Stimulated activated CD4-positive, alpha-beta T cell treated with anti-CD3 and anti-CD28 coated beads, Interleukin-1b, Interleukin-23, amount 100 ng/mL, for 24 hours (primary cell): ENCODE measurements at places on chromosomes 4 and X.

- DNase-seq: no peak
Observed at GRCh38 chrX:50707955-50708699, 105.9 kb downstream of the SHROOM4 start.

DNA sequence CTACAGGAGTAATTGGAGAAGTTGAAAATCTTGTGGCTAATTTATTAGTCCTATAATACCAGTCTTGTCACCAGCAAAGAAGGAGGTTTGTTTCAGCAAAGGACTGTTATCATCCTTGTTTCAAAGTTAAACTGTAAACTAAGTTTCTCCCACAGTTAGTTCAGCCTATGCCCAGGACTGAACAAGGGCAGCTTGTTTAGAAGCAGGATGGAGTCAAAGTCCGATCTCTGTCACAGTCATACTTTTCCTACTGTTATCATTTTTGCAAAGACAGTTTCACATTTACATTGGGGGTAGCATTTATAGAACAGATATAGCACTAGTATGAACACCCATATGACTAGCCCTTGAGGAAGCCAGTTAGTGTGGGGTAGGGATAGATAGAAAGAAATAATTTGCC, 46.4 kb downstream of the AKAP4 start:
- no peak for DNase-seq

DNA sequence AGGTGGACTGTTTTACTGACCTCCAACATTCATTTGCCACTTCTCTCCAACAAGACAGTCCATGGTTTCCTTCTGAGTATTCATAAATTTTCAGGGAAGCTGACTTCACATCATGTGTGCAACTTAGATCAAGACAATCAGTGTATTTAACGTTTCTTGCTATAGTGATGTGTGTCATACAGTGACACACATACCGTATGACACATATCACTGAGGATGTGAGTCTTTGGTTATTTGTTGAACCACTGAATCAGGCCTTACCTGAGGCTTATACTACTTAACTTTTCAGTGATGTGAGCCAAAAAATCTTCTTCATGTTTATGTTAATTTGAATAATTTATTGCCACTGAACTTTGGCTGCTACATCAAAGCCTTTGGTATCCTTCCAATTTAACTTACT, 166.8 kb downstream of the BMPR1B start:
- DNase-seq: no peak

GRCh38 chr4:139083607-139083955, 68.0 kb downstream of the NOCT start:
- DNase-seq: peak; percentile 37

GRCh38 chrX:116281106-116281505, 110.6 kb downstream of the AGTR2 start:
- DNase-seq: no peak

DNA sequence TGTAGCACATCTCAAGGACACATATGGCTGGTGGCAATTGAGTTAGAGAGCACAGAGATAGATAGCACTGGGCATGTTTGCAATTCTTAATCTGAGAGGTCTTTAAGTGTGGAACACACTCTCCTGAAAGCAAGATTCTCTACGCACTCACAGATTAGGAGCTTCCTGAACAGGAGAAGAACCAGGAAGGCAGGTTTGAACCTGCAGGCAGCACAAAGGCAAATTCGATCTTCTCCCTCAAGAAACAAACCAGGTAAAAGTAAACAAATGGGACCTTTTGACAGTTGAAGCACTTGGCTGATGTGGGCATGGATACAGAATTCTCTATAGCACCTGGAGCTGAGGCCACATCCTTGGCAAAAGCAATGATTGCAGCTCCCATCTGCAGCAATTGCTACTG, 24.3 kb downstream of the HS3ST1 start:
- DNase-seq: no peak

GRCh38 chr4:119286377-119287002, 35.4 kb downstream of the FABP2 start:
- DNase-seq: peak; percentile 32

DNA sequence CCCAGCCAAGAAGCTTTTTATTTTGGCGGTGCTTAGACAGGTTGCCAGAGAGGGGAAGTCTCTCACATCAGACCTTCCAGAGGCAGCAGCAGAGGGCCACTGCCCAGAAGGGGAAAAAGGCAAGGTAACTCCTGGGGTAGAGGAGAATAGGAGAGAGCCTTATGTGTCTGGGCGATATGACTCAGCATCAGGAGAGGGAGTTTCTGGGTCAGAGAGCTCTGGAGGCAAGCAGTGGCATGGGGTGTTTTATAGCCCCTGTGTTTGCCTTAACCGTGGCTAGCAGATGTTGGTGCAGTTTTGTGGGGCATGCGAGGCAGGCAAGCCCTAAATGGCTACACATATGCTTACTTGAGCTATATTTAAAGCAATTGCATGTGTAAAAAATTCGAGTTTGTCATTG, 8.3 kb upstream of the ZXDB start:
- no peak for DNase-seq

DNA sequence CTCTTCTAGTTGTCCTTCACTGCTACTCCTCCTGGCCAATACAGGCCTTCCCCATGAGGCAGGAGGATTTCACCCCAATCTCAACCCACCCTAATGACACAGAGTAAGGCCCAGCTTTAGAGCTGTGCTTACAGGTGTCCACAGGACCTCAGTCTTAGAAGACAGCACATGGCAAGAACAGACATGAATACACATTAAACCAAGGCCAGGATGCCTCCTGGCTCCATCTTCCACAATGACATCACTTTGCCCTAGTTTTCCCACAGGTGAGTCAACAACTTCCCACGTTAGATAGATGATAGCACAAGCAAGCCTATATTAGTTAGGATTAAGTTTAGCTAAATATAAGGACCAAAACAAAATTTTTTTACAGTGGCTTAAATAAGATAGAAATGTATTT, 63.8 kb upstream of the NOCT start:
- DNase-seq: no peak

GRCh38 chr4:73869130-73870055, at the start of gene CXCL1:
Gene CXCL1 (plus strand): TSS chr4:73869393. CDS start chr4:73869471, 78 bp downstream.
- no peak for DNase-seq

GRCh38 chrX:118884552-118885138, 61.0 kb downstream of the ZCCHC12 start:
- DNase-seq: no peak

DNA sequence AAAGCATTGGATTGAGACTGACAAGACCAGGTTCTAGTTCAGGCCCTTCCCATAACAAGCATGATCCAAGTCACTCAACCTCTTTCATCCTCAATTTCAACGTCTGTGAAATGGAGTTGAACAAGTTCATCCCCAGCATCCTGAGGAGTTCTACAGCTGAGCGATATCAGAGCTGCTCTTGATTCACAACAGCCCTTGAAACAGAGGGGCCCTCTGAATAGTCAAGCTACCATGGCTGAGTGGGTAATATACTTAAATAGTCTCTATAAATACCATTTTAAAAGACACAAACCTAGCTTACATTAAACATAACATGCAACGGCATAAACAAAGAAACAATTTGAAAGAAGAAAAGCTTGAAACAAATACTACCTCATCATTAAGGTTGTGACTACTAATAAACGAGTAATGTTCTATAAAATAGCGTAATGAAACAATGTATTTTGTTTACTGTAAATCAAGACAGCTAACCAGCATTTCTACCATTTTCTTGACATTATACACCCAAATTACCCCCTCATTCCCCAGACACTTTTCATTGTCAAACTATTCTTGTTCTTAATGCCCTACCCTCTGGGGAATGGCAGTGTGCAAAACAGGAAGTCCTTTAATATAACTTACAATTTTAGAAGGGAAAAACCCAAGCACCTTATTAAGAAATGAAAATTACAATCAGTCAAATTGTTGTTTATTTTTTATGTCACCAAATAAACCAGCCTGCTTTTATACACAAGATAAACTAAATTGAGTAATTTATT, 202.3 kb downstream of the PARM1 start:
- no peak for DNase-seq

DNA sequence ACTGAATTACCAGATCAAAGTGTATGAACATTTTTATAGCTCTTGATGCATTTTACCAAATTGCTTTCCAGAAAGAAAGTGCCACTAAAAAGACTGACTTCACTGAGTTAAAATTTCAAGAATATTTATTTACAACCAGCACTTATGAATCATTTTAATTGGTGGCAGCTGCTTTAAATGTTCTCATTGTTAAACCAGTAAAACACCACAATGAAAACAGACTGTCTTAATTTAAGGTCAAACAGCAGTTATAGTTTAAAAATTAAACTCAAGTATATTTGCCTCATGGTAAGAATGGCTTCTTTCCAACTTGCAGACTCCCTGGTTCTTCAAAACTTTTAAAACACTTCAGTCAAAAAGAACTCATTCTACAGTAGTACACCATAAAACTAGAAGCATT, 36.9 kb downstream of the AMMECR1 start:
- no peak for DNase-seq

DNA sequence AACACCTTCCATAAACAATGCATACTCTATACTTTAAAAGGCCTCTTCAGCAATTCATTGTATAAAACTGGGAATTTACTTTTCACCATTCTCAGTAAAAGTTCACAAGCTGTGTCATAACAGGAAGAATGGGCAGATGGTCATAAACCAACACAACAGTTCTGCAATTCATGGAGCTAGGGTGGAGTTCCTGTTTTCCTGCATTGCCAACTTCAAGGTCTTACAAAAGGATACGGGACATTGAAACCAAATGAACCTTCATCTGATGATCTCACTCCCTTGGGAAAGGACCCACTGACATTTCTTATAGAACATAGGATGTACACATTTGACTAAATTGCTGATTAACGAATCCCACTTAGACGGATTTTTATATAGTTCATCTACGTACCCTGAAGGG, 4.1 kb downstream of the KDR start:
- no peak for DNase-seq

DNA sequence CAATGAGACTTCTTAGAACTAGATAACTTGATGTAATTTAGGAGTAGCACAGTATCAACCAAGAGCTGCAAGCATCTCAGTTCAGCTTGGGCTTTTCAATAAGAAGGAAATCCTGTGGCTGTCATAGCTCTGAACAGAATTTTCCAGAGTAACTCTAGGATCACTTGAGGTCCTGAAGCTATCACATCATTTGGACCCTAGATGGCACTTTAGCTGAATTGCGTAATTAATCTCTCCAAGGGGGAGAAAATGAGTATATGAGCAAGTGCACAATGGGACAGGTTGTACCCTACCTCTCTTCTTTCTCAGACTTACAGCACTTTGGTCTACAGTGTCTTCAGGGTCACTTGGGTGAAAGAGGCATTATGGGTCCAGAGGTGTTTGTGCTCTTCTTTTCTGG, 45.2 kb downstream of the SLC4A4 start:
- DNase-seq: no peak

GRCh38 chr4:145552181-145552822, 66.9 kb upstream of the MMAA start:
- DNase-seq: no peak

- no peak for DNase-seq
Observed at GRCh38 chr4:57064811-57065711, 45.1 kb downstream of the IGFBP7 start.

GRCh38 chr4:13523591-13524503, 20.5 kb downstream of the NKX3-2 start:
- no peak for DNase-seq

GRCh38 chr4:164115236-164115635, 620.7 kb downstream of the TMA16 start:
- DNase-seq: no peak

DNA sequence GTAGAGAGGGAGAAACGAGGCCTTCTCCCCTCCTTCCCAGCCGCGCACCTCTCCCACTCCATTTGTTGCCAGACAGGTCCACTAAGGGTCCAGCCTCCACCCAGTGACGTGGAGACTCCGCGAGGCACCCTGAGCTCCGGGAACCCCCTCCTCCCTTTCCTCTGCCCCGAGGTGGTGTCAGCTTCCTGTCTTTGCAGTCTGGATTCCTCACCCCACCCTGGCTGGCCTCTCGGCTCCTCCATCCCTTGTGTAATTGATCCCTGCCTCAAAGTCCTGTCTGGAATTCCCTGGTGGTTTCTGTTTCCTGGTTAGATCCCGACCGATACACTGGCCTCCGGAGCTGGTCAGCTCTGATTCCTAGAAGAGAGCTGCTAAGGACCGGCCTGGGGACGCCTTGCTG, 105.9 kb upstream of the SCOC start:
- DNase-seq: no peak

DNA sequence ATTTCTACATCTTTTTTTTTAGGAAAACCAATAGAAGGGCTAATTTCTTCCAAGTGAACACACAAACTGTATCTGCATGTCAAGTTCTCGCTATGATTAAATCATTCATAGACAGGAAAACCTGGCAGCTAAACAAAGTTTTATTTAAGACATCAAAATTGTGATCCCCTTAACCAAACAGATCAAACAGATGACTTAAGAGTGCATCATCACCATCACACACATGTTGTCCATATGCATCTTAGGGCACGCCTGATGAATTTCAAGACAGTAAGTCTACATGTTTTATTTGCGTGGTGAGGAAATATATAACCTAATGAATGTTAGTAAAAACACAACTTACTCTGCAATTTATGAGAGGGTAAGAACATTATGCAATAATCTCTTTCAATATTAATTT, 317.0 kb upstream of the ANXA10 start:
- DNase-seq: no peak

DNA sequence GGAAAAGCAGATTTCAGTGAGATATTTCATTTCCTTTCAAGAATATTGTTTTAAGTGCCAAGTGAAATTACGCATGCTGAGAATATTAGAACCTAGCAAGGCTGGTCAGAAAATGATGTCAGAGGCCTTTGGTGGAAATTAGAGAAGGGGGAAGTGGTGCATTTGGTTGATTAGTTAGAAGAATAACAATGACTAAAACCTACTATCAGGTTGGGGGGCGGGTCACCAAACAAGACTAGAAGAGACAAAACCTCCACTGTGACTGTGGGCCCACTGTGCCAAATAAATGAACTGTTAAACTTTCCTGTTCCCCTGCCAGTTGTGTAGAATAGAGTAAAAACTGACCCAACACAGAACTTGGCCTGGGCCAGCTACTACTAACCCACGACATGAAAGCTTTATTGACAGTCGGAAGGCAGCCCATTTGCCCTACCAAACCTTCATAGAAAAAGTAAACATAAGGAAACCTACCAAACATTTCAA, 2.9 kb downstream of the RAPGEF2 start:
- no peak for DNase-seq

DNA sequence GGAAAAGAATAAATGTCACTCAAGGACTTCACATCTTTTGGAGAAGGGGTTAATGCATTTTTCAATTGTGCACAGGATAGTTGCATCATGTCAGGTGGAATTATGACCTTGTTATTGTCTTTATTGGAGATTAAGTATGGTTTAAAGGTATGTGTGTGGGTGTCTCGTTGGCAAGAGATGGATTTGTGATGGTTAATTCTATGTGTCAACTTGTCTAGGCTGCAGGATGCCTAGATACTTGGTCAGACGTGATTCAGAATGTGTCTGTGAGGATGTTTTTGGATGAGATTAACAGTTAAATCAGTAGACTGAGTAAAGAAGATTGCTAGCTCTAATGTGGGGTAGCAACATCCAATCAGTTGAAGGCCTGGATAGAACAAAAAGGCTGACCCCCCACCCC, 42.2 kb upstream of the HSD17B10 start:
- no peak for DNase-seq
